ENCODE measurements at places on chromosomes 3 and 15. TPM values are rescaled to one million over a fixed set of nuclear protein-coding genes. Genes with fewer than 3 reads are reported as not detected.

- no peaks in the 10 kb centered on the region for H3K4me1 ChIP-seq
- peaks cover 5% of the 10 kb centered on the region for H3K36me3 ChIP-seq
- H3K27me3 ChIP-seq: no peaks in the 10 kb centered on the region
- no peak overlapping the region for H3K27ac ChIP-seq
- no peak for DNase-seq
Measured at GRCh38 chr3:196063456-196063855, 18.4 kb downstream of the TFRC start.

GRCh38 chr3:41155834-41156233 lies 43.5 kb upstream of the CTNNB1 start:
- H3K36me3 ChIP-seq: no peaks in the 10 kb centered on the region
- H3K27ac ChIP-seq: no peak overlapping the region
- no peaks in the 10 kb centered on the region for H3K4me1 ChIP-seq
- no peak for DNase-seq
- H3K4me3 ChIP-seq: no peak overlapping the region

MLF1 gene
- 8.3 TPM for polyA plus RNA-seq

- no peaks in the 10 kb centered on the region for H3K27me3 ChIP-seq
- no peak overlapping the region for H3K4me3 ChIP-seq
- no peak for DNase-seq
- no peaks in the 10 kb centered on the region for H3K4me1 ChIP-seq
Measured at GRCh38 chr15:61518191-61518950, 289.3 kb upstream of the RORA start.

DNA sequence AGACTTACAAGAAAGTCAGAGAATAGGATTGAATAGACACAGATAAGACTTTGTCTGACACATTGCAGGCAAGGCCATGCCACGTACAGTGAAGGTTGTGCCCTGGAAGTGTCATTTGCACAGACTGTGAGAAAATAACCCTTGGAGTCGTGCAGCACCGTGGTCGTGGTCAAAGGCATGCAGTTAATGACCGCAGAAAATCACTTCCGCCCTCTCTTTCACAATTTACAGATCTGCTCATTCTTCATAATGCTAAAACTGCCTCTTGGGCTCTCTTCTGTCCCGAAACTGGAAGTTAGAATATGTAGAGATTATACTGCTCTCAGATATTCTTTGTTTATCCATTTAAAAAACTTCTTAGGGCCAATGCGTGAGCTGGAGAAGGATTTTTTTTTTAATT lies 73.2 kb upstream of the CTXND1 start:
- no peak overlapping the region for H3K4me3 ChIP-seq
- no peak for DNase-seq
- H3K27me3 ChIP-seq: no peaks in the 10 kb centered on the region
- H3K4me1 ChIP-seq: no peaks in the 10 kb centered on the region
- no peak overlapping the region for H3K27ac ChIP-seq

DNA sequence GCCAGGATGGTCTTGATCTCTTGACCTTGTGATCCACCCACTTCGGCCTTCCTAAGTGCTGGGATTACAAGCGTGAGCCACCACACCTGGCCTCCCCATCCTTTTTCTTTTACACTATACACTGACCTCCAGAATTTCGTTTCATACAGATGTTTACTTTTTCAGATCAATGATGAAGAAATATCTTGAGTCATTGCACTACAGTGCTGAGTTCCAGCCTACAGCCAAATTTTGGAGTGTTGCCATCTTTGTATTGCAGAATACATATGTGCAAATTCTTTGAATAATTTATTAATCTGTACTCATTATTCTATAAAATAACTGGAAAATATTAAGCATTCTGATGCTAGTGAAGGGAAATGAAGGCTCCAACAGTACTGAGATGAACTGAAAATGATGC lies 12.5 kb downstream of the ZPLD1 start:
- no peaks in the 10 kb centered on the region for H3K4me1 ChIP-seq
- H3K27ac ChIP-seq: no peak overlapping the region
- H3K27me3 ChIP-seq: no peaks in the 10 kb centered on the region
- no peak overlapping the region for H3K4me3 ChIP-seq
- no peak for DNase-seq
- H3K36me3 ChIP-seq: no peaks in the 10 kb centered on the region

GPR27 gene
- 0.67 TPM for polyA plus RNA-seq

GRCh38 chr3:45616158-45616557 lies 21.6 kb downstream of the LIMD1 start:
- DNase-seq: no peak
- H3K4me1 ChIP-seq: no peaks in the 10 kb centered on the region
- H3K27ac ChIP-seq: no peak overlapping the region
- H3K36me3 ChIP-seq: no peaks in the 10 kb centered on the region
- no peaks in the 10 kb centered on the region for H3K27me3 ChIP-seq

LRRC31 gene
- polyA plus RNA-seq: 6.1 TPM

CMTM8 gene
- 0.63 TPM for polyA plus RNA-seq

CACNA1D gene
- 0.25 TPM for polyA plus RNA-seq

DNA sequence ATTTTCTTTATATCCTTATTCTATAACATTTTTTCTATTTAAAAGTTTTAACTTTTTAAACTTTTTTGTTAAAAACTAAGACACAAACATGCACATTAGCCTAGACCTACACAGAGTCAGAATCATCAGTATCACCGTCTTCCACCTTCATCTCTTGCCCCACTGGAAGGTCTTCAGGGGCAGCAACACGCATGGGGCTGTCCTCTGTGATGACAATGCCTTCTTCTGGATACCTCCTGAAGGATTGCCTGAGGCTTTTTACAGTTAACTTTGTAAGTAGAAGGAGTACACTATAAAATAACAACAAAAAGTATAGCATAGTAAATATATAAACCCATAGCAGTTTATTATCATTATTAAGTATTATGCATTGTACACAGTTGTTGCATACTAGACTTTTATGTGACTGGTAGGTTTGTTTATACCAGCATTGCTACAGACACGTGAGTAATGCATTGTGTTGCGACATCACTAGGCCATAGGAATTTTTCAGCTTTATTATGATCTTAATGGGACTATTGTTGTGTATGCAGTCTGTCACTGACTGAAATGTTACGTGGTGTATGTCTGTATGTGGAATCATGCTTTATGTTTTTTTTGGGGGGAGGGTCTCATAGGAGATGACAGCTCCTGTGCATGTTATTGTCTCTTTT lies 18.2 kb downstream of the ATP1B3 start:
- no peaks in the 10 kb centered on the region for H3K27me3 ChIP-seq
- no peaks in the 10 kb centered on the region for H3K4me1 ChIP-seq
- no peak for DNase-seq
- H3K27ac ChIP-seq: no peak overlapping the region

- H3K27me3 ChIP-seq: no peaks in the 10 kb centered on the region
- no peak overlapping the region for H3K4me3 ChIP-seq
- no peak for DNase-seq
- H3K36me3 ChIP-seq: no peaks in the 10 kb centered on the region
- H3K4me1 ChIP-seq: no peaks in the 10 kb centered on the region
- no peak overlapping the region for H3K27ac ChIP-seq
Measured at GRCh38 chr15:58286523-58286922, 145.3 kb upstream of the LIPC start.

GRCh38 chr3:11928381-11928780 lies 75.8 kb upstream of the SYN2 start:
- no peaks in the 10 kb centered on the region for H3K27me3 ChIP-seq
- no peak overlapping the region for H3K27ac ChIP-seq
- H3K4me1 ChIP-seq: no peaks in the 10 kb centered on the region
- no peaks in the 10 kb centered on the region for H3K36me3 ChIP-seq

GOLGA6L9 gene
- polyA plus RNA-seq: 2.9 TPM

NR2E3 gene
- 0.25 TPM for polyA plus RNA-seq

GRCh38 chr3:14647976-14648955 lies 3.3 kb upstream of the CCDC174 start:
- H3K36me3 ChIP-seq: no peaks in the 10 kb centered on the region
- peaks cover 4% of the 10 kb centered on the region for H3K4me1 ChIP-seq
- no peak for DNase-seq
- H3K4me3 ChIP-seq: no peak overlapping the region
- no peaks in the 10 kb centered on the region for H3K27me3 ChIP-seq
- peak overlapping the region; percentile 1 for H3K27ac ChIP-seq

DNA sequence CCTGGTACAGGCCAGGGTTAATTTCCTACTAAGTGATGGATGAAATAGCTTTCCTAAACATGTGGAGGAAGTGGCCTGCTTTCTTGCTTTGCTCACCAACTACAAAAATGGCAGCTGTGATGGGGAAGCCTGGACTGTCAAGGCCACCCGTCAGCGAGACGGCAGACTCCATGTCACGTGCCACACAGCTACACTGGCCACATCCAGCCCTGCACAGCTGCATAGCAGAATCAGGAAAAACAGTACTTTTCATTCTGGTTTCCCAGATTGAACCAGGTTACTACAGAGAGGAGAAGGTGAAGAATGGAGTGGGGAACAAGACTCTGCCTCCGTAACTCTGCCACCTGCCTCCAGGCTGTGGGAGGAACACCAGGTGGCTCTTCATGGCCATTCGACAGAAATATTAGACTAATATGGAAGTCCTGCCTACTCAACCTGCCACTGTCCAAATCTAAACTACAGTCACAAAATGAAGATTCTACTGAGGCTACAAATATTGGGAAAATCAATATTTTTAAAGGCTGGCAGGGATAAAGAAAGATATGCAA lies 174.3 kb downstream of the MAGI1 start:
- H3K27me3 ChIP-seq: no peaks in the 10 kb centered on the region
- no peaks in the 10 kb centered on the region for H3K4me1 ChIP-seq
- H3K4me3 ChIP-seq: no peak overlapping the region

COX5A gene
- 128 TPM for polyA plus RNA-seq

- no peaks in the 10 kb centered on the region for H3K27me3 ChIP-seq
- no peak for DNase-seq
- H3K36me3 ChIP-seq: no peaks in the 10 kb centered on the region
- no peak overlapping the region for H3K27ac ChIP-seq
- H3K4me1 ChIP-seq: no peaks in the 10 kb centered on the region
Measured at GRCh38 chr15:99744142-99744541, 10.9 kb upstream of the LYSMD4 start.

DNA sequence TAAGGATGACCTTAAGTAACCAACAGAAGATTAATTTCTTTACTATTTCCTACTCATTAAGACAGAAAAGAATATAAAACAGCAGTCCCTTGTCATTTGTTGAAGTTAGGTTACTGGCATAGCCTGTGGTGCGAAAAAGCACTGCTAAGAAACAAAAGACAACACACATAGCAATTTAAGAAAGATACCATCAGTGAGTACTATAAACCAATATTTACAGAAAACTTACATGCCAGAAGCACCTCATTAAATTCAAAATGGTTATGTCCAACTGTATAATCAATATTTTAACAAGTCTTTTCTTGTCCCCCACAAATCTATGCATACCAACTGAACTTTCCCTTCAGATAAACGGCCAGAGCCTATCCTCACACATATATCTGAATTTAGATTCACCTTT lies 42.0 kb downstream of the ANKRD28 start:
- no peaks in the 10 kb centered on the region for H3K36me3 ChIP-seq
- H3K27me3 ChIP-seq: no peaks in the 10 kb centered on the region
- peaks cover 11% of the 10 kb centered on the region for H3K4me1 ChIP-seq
- DNase-seq: no peak
- H3K27ac ChIP-seq: no peak overlapping the region

DNA sequence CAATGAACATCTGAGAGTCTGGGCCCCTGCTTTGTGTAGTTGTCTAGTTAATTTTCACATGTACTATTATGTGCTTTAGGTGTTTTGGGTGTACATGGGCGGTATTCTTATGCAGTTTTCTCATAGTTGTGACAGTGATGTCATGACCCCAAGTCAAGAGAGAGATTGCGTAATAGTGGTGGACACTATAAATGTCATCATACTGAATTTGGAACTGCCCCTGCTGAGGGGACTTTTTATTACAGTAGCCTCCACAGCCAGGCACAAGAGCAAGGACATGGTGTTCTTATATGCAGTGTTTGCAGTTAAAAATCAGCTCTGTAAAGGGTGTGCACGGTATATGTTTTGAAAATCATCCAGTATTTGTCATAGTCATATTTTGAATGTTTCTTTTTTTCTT lies 29.5 kb downstream of the ABHD2 start:
- peaks cover 11% of the 10 kb centered on the region for H3K4me1 ChIP-seq
- peaks cover 6% of the 10 kb centered on the region for H3K36me3 ChIP-seq
- no peak overlapping the region for H3K4me3 ChIP-seq
- no peaks in the 10 kb centered on the region for H3K27me3 ChIP-seq
- no peak for DNase-seq

DNA sequence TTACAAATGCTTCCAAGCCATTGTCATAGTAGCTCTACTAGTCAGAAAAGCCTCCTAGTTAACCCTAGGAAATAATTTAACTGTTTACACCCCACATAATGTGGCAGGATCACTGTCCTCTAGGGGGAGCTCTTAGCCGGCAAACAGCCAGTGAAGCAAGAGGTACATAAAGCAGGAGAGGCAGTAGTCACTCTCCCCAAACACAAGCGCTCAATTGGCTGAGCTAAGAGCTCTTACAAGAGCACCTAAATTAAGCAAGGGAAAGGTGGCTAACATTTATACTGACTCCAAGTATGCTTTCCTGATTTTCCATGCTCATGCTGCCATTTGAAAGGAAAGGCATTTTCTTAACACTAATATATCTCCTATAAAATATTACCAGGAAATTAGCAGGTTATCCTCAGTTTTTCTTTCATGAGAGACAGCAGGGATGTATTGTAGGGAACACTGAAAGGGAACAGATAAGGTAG lies 37.6 kb downstream of the NCEH1 start:
- no peaks in the 10 kb centered on the region for H3K27me3 ChIP-seq
- H3K4me3 ChIP-seq: no peak overlapping the region
- DNase-seq: no peak
- H3K27ac ChIP-seq: no peak overlapping the region
- H3K36me3 ChIP-seq: no peaks in the 10 kb centered on the region

GRCh38 chr15:59662260-59662659 lies 4.9 kb upstream of the GTF2A2 start:
- H3K27me3 ChIP-seq: no peaks in the 10 kb centered on the region
- H3K4me1 ChIP-seq: no peaks in the 10 kb centered on the region
- H3K36me3 ChIP-seq: no peaks in the 10 kb centered on the region
- no peak overlapping the region for H3K27ac ChIP-seq

DNA sequence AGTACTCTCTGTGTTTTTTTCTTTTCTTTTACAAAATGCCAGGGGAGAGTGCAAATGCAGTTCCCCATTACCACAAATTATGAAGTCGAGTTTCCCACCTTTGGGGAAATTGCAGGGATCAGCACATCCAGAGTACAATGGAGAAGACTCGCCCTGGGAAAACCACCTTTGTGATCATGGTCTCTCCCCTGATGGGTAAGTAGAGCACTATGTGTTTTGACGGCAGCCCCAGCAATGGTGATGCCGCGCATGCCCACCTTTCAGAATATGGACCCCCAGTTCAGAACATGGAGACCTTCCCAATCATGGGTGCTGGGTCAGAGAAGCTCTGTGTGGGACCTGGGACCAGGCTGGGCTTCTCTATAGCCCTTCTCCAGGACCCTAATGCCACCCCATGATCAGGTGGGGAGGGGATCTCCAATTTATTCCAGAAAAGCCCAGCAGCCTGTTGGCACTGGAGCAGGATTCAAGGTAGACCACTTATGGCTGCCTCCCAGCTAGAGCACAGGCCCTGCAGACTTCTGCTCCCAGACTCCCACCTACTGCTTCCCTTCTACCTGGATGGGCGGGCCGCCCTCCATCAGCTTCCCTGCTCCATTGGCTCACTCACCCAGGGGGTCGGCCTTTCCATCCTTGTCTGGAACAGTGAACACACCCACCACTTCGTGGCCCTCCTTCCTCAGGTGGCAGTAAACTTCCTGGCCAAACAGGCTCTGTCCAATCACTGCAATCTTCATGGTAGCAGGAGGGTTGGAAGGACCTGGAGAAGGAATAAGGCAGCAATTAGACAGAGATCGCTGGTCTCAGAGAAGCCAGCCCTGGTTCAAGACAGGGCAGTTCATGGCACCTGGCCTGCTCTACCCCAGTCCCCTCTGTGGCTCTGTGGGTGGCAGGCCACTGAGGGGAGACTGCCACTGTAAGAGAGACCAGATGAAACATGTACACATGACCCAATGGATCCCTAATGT lies 19.9 kb downstream of the ALDH1L1 start:
- H3K4me3 ChIP-seq: no peak overlapping the region
- H3K4me1 ChIP-seq: no peaks in the 10 kb centered on the region
- H3K27ac ChIP-seq: no peak overlapping the region

CCDC39 gene
- polyA plus RNA-seq: not detected
